ENCODE measurements at places on chromosomes 6 and 20.
A peak's percentile ranks its signal among the peaks of the same experiment; 100 is the strongest.

DNA sequence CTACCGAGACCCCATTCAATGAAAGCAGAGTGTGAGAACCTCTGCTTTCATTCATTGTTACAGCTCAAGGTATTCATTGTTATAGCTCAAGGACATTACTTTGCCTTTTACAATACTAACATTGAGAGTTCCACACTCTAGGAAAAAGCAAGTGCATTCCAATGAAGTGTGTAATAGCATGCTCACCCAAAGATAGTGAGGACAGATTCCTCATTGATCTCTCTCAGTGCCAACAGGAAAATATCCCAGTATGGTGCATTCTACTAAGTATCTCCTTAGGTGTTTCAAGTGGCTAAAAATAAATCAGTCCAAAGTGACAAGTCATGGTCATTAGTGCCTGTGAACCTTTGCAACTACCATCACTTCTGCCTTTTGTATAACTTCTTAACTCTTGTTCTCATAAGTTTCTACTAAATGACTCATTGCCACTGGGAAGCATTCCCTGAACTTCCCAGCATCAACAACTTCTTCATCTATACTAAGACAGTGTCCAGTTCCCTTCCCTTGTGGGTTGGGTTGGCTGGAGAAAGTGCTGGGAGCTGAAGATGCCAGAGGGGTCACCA is 140.7 kb upstream of the STXBP5 start:
- DNase-seq = no peak

- no peak for DNase-seq
Observed at GRCh38 chr6:147067184-147067583, 137.0 kb upstream of the STXBP5 start.

DNA sequence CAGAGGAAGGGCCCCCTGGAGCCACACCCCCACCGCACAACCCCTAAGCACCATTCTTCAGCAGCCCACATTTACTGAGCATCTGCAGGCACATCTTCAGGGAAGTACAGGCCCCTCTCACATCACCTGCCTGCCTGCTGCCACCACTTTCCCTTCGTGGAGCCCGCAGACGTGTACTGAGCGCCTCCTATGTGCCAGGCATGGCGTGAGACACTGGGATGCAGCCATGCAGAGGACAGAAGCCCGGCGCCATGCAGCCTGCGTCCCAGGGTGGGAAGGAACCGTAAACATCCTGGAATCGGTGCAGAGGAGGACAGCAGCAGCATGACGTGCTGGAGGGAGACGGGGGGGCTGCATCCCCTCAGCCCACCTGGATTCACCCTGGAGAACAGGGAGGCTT is 78.1 kb downstream of the GRM4 start:
- DNase-seq = no peak

- peak; percentile 56 for DNase-seq
Observed at GRCh38 chr20:35511814-35512420, 17.5 kb downstream of the C20orf173 start.

DNA sequence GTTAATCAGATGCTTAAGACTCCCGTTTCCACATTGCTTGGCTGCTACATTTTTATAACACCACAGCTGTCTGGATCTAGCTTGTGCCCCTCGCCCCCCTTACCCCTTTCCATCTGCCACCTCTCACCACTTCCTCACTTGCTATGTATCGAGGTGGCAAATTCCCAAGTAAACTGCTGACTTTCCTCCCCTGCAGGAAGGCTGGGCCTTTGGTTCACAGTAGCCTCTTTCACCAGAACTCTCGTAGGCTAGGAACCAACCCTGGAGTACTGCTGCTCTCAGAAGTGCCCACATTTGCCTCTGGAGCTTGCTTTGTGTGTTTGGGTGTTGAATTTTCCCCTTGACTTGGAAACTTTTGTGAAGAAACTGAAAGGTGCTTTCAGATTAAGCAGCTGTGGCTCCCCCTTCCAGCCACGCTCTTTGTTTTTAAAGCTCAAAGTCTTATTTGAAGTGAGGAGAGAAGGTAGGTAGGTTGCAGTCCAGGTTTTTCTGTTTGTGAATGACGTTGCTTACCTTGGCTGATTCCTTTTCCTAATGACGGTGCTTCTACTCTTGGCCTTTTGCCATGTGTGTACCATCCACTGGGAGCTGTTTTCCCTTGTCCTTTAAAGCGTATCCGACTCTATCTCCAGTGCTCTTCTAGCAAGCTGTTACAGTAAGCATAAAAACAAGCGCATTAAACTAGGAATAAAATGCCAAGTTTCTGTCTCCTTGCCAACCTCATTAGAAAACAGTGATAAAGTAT is 90.4 kb downstream of the CARMIL1 start:
- no peak for DNase-seq

DNA sequence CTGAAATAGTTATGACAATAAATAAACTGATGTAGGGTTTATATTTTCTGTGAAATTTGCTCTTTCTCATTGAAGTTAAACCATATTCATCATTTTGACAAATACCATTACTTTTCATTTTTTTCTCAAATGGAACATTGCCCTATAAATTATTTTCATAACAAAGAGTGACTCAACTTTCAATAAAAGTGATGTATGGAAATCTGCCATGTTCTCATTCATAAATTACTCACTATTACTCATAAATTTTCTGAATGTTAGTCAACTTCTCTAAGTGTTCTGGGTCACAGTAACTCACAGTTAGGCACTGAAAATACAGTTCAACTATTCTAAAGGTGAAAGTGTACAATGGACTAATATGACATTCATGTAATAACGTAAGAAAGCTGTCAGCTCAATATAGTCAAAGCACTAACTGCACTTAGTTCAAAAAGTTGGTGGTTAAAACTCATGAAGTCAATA is 19.0 kb upstream of the STX11 start:
- no peak for DNase-seq

- DNase-seq = no peak
Observed at GRCh38 chr20:43446361-43446879, 11.3 kb upstream of the SRSF6 start.

- DNase-seq = no peak
Observed at GRCh38 chr6:30480536-30481156, 8.7 kb upstream of the HLA-E start.

DNA sequence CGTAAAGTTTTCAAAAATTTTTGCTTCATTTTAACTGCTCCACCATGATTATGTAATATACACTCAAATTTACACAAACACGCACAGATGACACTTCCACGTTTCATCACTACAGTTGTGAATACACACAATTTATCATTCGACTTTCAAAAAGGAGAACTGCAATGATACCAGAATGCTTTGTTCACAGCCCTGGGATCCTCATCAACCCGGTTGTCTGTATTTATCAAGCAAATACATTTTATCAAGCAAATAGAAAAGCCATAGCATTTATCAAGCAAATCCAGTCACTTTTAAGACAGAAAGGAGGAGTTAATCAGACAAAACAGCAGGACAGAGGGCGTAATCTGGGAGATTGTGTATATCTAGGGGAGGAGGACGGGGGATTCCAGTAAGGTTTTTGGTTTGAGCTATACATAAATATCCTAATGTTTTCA is 20.3 kb upstream of the ABT1 start:
- no peak for DNase-seq

- DNase-seq = no peak
Observed at GRCh38 chr6:84976526-84977362, 212.3 kb upstream of the TBX18 start.

DNA sequence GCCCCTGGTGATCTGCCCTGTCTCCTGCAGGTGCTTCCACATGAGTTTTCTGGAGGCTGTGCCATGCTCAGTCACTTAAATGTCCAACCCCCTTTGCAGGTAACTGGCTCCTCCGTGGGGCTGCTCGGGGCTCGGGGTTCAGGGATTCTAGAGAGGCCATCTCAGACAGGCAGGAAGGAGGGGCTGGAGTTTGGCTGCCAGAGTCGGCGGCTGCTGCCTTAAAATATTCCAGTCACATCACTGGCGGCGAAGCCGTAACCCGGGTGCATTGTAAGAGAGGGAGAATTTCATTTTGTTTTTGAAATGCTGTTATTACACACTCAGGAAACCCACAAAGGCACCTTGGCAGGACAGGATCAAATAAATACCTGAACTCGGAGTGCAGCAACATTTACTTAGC is 212.9 kb upstream of the PMEPA1 start:
- DNase-seq = peak; percentile 39

GRCh38 chr6:40695114-40695513 is 108.0 kb upstream of the LRFN2 start:
- DNase-seq = no peak

- no peak for DNase-seq
Observed at GRCh38 chr6:155623450-155624178, 168.0 kb upstream of the NOX3 start.

GRCh38 chr6:106608080-106608668 is 21.1 kb downstream of the RTN4IP1 start:
- no peak for DNase-seq

DNA sequence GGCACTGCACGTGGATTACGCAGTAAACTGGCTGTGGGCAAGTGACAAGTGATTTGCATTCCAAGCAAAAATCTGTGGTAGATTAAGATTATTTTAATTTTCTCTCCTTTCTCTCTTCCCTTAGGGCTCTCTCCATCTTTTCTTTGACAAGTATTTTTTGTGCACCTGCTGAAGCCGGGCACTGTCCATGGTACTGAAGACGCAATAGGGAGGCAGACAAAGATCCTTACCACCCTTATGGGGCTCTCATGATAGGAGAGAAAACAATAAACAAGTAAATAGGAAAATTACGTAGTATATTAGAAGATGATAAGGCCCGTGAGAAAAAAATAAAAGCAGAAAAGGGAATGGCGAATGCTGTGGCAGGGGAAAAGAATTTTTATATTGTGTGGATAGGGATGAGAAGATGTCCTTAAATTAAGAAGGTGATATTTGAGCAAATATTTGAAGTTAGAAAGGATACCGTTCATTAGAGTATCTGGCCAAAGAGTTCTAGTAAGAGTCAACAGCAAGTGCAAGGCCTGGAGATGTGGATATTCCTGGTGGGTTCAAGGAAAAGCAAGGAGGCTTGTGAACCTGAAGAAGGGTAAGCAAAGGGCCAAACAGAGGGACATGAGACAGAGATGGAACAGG is 146.0 kb downstream of the LAMP5 start:
- DNase-seq = no peak

DNA sequence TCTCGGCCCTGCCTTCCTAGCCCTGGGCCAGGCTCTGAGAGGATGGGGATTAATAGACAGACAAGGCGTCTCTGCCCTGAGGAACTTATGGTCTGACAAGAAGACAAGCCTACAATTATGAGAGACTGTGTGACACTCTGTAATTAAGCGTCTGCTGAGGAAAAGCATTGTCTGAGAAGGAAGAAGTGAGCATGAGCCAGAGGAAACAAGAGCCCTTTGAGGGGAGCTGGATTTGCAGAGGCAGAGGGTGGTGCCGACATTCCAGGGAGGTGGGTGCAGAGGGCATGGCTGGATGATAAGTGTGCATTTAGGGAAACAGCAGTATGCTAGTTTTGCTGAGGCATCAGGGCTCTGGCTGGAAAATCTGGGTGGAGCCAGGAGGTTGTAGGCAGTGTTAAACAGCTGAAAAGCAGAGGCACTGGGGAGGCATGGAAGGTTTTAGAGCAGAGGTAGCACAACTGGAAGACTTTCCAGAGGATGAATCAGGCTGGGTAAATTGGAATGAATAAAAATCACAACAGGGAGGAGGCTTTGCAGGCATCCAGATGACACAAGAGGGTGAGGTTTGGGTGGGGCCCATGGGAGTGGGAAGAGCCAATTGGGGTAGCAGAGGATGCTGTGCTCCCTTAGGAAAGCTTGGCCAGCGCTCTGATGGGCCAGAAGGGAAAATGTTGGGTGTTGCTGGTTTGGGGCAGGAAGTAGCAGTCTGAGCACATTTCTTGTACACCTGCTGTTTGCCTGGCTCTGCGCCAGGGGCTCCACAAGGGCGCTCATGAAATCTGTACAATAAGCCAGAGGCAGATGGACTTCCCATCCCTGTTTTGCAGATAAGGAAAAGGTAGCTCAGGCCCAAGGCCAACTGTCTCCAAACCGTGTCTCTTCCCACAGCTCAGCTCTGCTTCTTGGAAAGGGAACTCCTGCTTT is 74.0 kb upstream of the MYL9 start:
- peak; percentile 63 for DNase-seq

GRCh38 chr6:166757232-166758135 is 130.4 kb upstream of the RPS6KA2 start:
- no peak for DNase-seq

DNA sequence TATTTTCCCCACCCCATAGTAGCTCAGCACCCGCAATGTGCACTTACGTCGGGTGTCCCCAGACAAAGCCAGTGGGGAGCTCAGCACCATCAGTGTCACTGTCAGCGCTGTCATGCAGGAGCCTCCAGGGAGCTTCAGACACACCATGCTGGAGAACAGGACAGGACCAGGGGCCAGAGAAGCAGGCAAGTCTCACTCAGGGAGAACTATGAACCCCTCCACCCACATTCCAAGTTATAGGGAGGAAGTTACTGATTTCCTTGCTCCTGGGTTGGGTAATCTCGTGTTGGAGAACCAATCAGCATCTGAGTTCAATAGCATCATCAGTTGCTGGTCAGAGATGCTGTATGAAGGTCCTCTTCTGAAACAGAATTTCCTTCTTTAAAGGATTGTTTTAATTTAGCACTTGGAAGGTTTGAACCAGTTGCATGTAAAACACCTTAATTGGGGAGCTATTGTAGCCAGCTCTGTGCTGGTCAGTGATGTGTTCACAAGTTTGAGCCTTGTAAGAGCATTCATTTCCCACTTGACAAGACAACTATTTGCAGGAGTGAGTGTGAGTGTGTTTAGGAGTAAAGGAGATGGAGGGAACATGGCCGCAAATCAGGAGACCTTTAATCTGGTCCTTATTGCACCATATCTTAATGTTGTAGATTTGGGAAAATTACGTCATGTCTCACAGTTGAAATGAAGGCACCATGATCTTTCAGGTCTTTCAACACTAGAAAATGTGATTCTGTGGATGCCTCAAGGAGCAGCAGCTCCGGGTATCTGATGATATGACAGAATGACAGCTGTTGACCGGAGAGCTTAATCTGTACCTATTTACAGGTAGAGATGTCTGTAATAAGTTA is at the start of gene HLA-DRB1:
HLA-DRB1 (minus strand) TSS at position 253 of the 854 bp plus-strand sequence; CDS start at position 147, 106 bp downstream.
- no peak for DNase-seq

GRCh38 chr6:761997-762396 is 69.1 kb upstream of the EXOC2 start:
- DNase-seq = no peak

GRCh38 chr20:10360878-10361277 is 73.1 kb downstream of the MKKS start:
- DNase-seq = no peak

DNA sequence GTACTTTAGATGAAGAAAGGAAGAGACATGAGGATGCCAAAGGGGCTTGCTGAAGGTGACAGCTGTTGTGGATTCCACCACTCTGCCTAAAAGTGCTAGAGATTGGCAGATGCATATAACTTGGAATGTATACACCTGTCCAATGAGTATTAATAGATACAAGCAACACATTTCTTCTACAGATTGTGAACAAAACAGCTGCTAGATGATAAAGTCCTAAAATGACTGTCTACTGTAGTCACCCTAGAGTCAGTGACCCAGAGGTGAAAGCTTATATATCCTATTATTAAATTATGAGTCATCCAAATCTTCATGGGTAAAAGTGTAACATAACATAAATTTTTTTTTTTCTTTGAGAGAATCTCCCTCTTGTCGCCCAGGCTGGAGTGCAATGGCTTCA is 5.2 kb downstream of the RNF217 start:
- no peak for DNase-seq

Measured in head of caudate nucleus (tissue), 42 donors.